ENCODE measurements at places on chromosomes 5 and 9. TPM values are rescaled to one million over a fixed set of nuclear protein-coding genes. Genes with fewer than 3 reads are reported as not detected.

CARD19 gene
- total RNA-seq: 71.8 TPM

DNA sequence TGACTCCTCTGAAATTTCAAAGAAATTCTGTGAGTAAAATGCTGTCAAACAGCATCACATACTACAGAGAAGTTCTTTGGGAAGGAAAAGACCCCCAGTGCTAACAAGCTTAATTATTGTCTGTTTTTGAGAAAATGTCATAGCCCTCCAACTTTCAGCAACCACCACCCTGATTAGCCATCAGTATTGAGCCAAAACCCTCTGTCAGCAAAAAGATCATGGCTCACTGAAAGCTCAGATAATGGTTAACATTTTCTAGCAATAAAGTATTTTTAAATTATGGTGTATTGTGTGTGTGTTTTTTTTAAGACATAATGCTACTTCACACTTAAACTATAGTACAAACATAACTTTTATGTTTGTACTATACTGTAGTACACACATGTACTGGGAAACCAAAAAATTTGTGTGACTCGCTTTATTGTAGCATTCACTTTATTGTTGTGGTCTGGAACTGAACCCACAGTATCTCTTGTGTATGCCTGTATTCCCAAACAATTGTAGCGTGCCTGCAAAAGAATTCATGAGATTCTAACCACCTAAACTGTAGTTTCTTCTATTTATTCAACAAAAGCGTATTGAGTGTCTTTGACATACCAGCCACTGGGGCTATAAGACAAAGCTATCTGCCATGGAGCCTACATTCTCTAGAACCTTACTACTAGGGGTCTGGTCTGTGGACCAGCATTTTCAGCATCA, 31.6 kb downstream of the TLE4 start:
- DNase-seq: peak; percentile 69

MAST4 gene
- total RNA-seq: 8.8 TPM

DNA sequence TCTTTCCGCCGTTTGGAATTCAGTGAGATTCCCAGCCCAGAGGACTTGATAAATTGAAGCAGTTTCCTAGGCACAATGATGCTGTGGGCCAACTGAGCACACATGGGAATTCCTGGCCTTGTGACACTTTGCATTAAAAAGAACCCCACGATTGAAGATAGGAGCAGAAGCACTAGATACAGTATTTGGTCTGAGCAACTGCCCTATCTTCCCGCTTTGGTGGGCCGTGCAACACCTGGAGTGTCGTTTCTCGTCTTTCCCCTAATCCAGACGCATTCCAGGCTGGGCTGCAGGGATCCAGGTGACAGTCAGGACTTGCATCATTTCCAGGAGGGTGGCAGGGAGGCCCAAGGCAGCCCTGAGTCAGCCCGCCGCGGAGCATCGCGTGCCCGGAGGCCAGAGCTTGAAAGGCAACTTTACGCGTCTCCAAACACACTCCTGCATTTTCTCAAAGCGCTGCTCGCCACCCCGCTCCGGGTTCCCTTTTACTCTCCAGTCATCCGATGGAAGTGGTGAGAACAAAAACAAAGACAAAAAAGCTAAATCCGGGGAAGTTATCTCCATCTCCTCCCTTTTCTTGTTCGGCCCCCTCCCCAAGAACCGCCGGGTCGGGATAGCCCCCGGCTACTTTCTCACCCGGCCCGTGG, 753 bp upstream of the STC2 start:
- DNase-seq: peak; percentile 73

- peak; percentile 86 for DNase-seq
Observed at GRCh38 chr9:80552931-80553330, 981.2 kb downstream of the TLE4 start.

ALDH7A1 gene
- 29.2 TPM for total RNA-seq

DNA sequence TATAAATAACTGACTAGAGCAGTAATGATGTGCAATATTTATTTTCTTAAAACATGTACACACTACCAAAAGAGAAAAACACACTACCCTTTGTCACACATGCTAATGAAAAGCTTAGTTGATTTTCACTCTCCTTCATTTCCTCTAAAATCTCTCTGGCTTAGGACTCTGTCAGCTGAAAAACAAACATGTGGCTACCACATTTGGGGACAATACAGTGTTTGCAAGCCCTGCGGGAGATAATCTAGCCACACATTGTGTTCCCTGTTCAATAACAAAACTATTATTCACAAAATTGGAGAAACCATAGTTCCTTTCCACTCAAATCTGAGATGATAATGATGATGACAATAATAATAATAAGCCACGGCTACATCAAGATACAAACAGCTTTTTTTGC, 3.5 kb upstream of the LOX start:
- no peak for DNase-seq

DNA sequence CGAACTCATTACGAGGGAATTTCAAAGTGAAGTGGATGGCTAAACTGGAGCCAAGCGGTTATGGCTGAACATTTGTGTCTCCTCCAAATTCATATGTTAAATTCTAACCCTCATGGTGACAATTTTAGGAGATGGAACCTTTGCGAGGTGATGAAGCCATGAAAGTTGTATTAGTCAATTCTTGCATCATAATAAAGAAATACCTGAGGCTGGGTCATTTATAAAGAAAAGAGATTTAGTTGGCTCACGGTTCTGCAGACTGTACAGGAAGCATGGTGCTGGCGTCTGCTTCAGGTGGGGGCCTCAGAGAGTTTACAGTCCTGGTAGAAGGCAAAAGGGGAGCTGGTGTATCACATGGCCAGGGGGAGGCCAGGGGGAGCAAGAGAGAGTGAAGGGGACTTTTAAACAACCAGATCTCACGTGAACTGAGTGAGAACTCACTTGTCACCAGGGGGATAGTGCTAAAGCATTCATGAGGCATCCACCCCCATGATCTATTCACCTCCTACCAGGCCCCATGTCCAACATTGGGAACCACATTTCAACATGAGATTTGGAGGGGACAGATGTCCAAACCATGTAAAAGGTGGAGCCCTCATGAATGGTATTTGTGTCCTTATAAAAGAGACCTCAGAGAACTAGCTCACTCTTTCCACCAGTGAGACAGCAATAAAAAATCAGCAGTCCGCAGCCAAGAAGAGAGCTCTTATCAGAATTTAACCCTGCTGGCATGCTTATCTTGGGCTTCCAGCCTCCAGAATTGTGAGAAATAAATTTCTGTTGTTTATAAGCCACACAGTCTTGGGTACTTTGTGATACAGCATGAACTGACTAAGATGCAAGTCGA, 143.4 kb downstream of the MTRR start:
- DNase-seq: no peak

DNA sequence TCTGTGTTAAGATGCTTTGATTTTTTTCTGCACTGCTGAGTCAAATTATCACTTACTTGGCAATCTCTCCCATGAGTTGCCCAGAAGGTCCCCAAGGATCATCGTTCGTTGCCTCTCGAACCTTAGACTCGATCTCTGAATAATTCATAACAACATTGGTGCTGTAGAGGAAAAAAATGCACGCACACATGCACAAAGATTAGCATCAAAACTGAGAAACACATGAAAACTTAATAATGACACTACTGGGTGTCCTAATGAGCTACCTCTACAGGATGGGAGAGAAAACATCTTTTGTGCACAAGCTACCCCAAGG, 41.6 kb downstream of the CLINT1 start:
- no peak for DNase-seq

GRCh38 chr5:149271716-149272563, at the start of gene AFAP1L1:
Gene AFAP1L1, plus strand, starts transcription at chr5:149271859. Its CDS starts 110 bp downstream, at chr5:149271969.
- DNase-seq: peak; percentile 58

GDNF gene
- total RNA-seq: 0.40 TPM
